ENCODE measurements at places on chromosomes 5 and 9.

DNA sequence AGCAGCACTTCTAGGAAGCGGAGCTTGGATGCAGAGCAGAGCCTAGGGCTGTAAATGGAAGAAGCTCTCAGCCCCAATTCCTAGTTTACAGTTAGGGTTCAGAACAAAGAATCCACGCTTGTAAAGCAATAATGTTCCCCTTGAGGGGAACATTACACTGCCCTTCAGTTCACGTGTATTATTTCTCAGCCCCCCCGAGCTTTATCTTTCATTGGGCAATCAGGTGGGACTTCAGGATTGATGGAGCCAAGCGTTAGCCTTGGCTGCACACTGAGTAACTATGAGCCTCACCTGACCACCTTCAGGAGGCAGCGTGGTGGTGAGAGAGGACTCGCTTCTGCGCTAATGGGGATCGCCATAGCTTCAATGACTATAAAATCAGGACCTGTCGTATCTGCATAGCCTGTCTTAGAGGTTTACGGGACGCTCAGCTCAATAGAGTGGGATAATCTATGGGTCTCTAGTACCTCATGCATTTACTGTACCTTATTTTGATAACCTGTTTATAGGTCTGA, 157.0 kb upstream of the RASEF start:
- no peak for DNase-seq

DNA sequence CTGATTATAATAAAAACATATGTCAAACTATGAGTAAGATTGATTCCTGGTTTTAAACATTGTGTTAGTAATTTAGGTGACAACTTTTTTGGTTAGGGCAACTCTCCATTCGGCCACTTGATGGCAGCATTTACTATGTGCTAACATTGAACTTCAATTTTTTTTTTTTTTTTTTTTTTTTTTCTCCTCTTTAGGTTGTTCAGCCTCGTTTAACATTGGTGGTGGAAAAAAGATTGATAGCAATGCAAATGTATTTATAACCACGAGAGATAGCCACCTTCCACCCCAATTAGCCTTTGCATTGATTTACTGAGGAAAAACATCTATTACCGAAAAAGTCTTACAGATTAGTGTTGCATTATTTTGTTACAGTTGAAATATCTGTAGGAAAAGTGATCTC, 159.1 kb downstream of the CSNK1G3 start:
- peak; percentile 21 for DNase-seq

GRCh38 chr5:177973066-177973635, 22.9 kb downstream of the PROP1 start:
- DNase-seq = no peak

DNA sequence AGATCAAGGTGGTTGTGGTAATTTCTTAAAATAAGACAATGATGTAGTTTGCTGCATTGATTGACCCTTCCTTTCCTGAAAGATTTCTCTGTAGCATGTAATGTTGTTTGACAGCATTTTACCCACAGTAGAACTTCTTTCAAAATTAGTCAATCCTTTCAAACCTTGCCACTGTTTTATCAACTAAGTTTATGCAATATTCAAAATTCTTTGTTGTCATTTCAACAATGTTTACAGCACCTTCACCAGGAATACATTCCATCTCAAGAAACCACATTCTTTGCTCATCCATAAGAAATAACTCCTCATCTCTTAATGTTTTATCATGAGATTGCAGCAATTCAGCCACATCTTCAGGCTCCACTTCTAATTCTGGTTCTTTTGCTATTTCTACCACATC, 43.8 kb downstream of the NR2F1 start:
- DNase-seq = no peak

DNA sequence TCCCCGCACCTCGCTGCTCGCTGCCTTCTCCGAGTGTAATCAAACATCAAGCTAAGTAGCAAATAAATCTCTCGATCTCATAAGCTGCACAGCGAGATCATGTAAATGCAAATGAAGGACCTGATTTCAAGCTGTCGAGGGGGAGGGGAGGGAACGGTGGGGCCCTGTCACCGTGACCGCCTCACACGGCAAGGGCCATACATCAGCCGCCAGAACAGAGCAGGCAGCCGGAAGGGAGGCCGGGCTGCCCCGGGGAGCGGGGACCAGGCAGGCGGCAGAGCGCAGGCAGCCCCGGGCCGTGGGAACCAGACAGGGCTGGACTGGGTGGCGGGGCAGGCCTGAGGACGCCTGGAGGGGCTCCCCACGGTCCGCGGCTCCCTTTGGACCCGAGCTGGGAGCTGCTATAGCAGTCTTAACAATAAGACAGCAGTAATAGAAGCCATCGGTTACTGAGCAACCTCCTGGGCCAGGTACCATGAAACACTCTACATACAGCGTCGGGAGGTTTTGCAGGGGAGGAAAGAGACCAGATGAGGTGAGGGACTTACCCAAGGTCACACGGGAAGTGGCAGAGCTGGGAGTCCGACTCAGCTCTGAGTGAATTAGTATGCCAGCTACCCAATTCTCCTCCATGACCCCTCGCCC, 76.8 kb downstream of the CFAP77 start:
- DNase-seq = peak; percentile 13

GRCh38 chr5:81207009-81207408, 26.1 kb upstream of the CKMT2 start:
- DNase-seq = no peak

DNA sequence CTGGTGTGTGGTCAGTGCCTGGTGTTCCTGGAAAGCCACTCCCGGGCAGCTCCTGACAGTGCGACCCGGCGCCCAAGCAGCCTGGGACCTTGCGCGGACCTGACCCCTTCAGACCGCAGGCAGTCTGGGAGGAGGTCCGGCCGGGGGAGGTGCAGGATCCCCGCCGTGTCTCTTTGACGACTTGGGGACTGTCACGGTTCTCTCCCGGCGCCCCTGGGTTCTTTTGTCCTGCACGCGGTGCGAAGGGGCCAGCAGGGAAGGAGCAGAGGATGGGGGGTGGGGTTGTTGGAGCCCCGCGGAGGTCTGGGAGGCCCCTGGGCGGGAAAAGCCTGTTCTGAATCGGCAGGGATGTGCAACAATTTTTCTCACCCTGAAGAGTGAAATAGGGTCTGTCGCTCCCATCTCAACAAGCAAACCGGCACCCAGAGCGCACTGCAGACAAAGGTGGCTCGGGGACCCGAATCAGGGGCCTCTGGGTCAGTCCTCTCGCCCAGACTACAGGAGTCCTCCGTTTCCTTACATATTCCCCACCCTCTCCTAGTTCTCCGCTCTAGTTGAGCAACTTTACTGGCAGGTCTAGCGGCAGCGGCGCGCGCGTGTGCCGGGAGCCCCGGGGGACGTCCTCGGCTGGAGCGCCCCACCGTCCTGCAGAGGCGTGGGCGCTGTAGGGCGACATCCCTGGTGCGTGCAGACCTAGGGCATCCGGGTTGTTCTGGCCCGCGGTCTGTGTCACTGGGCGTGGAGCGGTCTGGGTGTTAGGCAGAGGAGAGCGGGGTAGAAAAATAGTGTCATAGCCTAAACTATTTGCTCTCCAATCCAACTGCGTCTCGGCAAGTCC, 1.2 kb downstream of the VCAN start:
- DNase-seq = no peak

GRCh38 chr5:122292332-122292731, 19.7 kb upstream of the SNCAIP start:
- no peak for DNase-seq

DNA sequence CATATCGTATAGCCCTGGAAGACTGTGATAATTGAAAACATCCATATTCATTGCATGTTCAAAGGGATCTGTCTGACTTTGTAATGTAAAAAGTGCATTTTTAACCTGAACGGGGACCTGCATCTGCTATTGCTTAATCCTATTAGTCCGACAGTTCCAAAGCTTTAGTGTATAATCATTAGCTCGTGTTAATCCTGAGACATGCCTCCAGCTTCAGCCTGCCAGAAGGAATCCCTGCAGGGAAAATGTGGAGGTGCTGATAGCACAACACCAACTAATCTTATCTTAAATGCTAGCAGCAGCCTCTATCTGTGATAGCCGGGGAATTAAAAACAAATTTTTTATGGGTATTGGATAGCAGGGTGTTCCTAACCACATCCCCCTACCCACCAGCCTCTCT, 495.2 kb downstream of the TLE4 start:
- DNase-seq = no peak

GRCh38 chr5:41831155-41831554, 39.1 kb downstream of the OXCT1 start:
- DNase-seq = no peak

GRCh38 chr5:147452165-147452811, 57.6 kb downstream of the DPYSL3 start:
- no peak for DNase-seq

DNA sequence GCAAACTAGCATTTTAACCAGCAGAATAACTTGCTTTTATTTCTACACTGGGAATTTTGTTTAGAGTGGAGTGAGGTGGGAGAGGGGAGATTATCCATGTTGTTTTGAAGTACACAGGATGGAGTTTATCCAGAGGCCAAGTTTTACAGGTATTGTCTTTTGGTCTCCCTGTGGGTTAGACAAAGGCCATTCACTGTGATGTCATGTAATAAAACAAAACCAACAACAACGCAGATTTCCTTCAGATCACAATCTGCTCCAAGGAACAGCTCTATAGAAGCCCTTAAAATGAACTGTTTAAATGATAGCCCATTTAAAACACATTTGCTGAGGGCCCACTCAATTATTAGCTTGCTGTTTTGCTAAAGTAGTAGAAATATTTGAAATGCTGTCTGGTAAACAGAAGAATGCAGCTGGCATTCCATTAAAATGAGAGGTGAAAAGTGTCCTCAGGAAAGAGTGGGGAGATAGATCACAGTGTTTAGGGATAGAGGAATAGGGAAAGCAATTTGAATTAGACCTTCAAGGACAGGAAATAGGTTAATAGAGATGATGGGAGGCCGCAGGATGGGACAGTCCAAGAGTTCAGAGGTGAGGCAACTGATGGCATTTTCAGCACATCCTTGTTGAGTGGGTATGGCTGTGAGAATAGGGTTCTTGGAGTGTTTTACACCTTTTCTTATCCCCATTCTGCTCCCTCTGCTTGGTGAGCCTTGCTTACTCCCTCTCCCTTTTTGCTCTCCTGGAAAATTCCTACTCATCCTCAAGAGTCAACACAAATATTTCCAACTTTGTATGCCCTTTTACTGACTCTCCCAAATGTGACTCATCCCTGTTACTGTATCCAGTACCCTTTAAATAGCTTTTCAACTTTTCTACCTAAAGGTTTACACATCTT, 140.1 kb upstream of the NR3C1 start:
- no peak for DNase-seq

- DNase-seq = no peak
These were observed 86.6 kb downstream of the C5orf15 start for GRCh38 chr5:133881576-133882388.

Measured in stimulated activated CD4-positive, alpha-beta T cell treated with anti-CD3 and anti-CD28 coated beads, Interleukin-12 subunit alpha, Interleukin-12 subunit beta, amount 100 ng/mL, for 4 hours (primary cell).